ENCODE measurements at places on chromosomes 12 and 14. TPM values are rescaled to one million over a fixed set of nuclear protein-coding genes. Genes with fewer than 3 reads are reported as not detected.

Gene NYNRIN
- 7.2 TPM for total RNA-seq

Gene KRT83
- total RNA-seq: not detected

Gene NGB
- not detected for total RNA-seq

Gene SYT1
- total RNA-seq: 0.29 TPM

Gene HIP1R
- total RNA-seq: 19.4 TPM

Gene IGF1
- 0.88 TPM for total RNA-seq

Gene LYSET
- 11.5 TPM for total RNA-seq

DNA sequence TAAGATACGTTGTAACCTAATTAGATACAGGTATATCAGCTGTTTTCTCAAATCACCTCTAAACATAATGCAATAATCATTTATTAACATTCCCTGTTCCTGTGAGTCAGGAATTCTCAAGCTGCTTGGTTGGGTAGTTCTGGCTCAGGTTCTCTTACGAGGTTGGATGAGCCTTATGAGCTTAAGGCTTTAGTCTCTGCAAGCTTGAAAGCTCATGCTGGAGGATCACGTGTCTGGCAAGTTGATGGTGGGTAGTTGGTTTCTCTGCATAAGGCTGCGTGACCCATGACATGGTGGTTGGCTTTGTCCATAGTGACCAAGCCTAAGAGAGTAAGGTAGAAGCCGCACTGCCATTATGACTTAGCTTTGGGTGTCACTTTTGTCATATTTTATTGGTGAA lies 62.0 kb downstream of the PLEKHA5 start:
- DNase-seq: no peak

DNA sequence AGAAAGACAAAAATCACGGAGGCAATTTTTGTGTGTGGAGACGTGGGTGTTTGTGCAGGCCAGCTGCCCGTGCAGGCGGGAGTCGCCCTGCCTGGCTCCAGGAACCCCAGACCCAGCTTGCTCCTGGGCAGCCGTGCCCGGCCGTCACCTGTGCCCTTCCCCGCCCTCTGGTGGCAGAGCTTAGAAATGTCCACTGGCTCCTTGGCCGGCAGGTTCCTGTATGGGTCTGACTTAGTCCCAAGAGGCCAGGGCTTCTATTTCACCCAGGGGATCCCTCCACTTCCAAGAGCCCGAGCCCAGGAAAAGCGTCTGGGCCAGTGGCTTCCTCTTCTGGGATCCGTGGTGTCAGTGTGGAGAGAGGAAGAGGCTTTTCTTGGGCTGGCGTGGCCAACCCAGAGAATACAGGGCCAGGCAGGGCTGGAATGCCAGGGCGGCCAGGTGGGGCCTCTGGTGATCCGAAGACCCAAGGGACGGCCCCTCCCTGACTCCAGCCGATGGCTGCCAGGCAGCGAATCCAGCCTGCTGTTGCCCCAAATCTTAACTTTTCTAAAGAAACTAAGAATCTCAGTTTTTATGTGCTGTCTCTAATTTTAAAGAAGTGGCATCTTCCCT lies 120.9 kb downstream of the TMEM132C start:
- no peak for DNase-seq

GRCh38 chr12:45627407-45628069 lies 102.0 kb upstream of the ARID2 start:
- no peak for DNase-seq

- no peak for DNase-seq
Observed at GRCh38 chr14:70803321-70804310, 5.7 kb downstream of the MAP3K9 start.

DNA sequence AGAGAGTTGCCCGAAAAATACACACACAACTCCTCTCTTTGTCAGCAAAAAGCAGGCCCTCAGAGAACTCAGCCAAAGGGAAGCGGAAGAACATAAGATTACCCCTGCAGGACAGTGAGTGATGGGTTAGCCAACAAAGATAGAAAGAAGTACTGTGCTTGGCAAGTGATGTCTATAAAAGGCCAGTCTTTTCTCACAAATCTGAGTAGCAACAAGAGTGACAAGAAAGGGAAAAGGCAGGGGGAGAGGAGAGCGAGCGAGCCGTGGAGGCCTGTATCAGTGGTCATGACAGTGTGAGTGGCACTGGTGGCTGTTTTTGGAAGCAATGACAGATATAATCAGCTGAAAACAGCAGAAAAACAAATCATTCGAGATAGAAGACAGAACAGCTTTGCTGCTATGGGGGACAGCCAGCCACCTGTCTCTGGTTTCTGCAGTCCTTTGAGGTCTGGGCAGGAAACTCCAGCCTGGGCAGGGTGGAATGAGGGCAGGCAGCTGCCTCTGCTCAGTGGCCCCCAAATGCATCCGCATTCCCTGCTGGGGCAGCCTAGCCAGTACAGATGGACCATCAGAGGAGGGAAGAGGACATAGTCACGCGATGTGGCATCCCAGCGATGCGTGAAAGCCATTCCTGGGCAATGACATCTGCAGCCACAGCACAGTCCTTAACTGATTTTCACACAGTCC lies 74.7 kb downstream of the TRIM9 start:
- no peak for DNase-seq

DNA sequence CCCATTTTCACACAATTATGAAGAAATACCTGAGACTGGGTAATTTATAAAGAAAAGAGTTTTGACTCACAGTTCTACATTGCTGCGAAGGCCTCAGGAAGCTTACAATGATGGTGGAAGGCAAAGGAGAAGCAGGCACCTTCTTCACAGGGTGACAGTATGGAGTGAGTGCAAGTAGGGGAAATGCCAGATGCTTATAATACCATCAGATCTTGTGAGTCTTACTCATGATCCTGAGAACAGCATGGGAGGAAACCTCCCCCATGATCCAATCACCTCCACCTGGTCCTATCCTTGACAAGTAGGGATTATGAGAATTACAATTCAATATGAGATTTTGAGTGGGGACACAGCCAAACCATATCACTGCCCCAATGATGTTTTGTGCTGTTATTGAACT lies 189.3 kb upstream of the CRY1 start:
- no peak for DNase-seq

DNA sequence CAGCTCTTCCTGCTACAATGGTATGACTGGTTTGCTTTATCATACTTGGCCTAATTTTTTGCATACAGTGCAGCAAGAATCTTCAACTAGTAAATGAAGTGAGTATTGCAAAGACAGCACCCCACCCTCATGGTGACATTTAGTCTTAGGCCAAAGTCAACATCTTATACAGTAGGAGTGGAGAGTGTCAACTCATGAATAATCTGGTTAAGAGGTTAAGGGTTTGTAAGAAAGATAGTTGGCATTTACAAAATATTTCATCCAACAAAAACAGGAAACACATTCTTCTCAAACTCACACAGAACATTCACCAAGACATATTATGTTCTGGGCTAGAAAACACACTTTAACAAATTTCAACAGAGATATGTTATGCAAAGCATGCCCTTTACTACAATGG lies 2.2 kb upstream of the OAS1 start:
- DNase-seq: peak; percentile 86

DNA sequence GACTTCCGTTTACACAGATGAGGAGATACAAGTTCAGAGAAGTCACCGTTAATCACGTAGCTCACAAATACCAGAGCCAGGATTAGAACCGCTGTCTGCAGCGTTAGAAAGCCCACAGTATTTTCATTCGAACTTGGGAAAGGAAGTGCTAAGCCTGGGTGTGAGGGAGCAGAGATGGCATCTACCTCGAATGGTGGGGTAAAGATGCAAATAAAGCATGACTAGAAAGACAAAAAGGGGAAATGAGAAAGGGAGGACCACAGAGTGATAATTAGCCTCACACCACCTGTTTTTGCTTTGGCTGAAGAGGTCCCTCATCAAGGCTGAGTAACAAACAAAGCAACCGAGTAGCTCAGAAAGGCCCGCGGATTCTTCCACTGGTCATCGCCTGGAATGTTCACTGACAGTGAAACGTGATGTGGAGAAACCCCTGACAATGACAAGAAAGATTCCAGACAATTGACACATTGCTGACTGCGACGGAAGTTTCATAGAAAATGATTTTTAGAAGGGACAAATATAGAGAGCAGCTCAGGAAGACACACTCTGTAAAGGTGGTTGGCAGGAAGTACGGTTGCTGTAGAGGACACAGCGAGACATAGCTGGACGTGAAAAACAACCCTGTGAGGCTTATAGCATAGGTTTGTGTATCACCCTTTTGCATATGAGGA lies 31.5 kb upstream of the BHLHE41 start:
- DNase-seq: no peak

DNA sequence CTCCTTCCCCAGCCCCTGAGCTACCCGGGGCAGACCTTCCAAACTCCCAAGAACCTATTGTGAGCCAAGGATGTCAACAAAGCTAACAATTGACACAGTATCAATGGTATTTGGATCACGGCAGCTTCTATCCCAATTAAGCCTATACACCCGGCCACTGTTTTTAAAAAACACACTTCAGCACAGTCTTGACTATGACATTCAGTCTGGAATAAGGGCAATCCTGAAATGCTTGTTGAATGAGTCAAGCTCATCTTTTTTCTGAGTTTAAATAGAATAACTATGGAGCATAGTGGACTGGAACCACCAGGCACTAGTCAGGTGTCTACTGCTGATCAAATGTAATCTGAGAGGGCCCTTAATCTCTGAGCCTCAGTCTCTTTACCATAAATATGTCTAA lies 5.7 kb downstream of the DENND5B start:
- peak; percentile 82 for DNase-seq

DNA sequence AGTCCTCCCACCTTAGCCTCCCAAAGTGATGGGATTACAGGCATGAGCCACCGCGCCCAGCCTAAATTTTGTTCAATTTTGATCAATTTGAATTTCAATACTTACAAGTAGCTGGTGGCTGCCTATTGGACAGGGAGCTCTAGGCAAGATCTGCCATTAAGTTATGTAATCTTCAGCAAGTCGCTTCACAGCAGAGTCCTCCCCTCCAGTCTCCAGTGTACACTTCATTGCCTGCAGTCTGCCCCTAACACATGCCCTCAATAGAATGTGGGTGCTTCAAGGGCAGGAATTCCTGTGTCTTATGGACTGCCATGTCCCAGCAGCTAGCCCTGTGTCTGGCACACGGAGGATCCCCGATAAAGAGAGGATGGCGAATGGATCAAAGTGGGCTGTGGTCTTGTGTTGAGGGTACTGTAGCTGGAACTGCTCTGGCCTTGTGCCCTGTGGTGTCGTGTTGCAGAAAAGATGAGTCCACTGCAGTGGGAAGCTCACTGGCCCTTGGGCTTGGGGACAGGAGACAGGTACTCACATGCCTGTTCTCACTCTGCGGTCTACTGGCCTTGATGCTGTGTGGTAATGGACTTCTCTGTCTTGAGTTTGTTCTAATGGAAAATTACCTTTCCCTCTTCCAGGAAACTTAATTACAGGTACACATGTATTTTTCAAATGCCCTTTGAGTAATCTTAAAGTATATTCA lies 67.6 kb downstream of the TECPR2 start:
- peak; percentile 52 for DNase-seq

- no peak for DNase-seq
Observed at GRCh38 chr14:89574420-89574819, 157.4 kb upstream of the FOXN3 start.

GRCh38 chr14:88616697-88617096 lies 53.9 kb downstream of the ZC3H14 start:
- no peak for DNase-seq

GRCh38 chr14:32377046-32377646 lies 48.0 kb downstream of the AKAP6 start:
- DNase-seq: no peak

DNA sequence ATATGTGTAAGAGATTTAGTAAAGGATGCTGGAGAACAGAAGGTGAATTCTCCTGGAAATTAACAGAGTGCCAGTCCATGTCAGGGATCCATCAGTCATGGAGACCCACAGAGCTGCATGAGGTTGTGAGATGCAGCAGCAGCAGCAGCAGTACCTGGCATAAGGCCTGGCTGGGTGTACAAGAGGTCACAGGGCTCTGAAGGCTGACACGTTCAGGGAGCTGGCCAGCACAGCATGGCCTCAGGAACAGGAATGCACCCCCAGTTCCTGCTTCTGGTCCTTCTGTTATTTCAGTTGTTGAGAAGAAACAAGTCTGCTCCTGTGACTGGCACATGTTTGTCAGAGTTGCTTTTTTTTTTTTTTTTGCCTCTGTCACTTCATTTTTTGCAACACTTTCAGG lies 210.8 kb downstream of the CNTN1 start:
- no peak for DNase-seq

DNA sequence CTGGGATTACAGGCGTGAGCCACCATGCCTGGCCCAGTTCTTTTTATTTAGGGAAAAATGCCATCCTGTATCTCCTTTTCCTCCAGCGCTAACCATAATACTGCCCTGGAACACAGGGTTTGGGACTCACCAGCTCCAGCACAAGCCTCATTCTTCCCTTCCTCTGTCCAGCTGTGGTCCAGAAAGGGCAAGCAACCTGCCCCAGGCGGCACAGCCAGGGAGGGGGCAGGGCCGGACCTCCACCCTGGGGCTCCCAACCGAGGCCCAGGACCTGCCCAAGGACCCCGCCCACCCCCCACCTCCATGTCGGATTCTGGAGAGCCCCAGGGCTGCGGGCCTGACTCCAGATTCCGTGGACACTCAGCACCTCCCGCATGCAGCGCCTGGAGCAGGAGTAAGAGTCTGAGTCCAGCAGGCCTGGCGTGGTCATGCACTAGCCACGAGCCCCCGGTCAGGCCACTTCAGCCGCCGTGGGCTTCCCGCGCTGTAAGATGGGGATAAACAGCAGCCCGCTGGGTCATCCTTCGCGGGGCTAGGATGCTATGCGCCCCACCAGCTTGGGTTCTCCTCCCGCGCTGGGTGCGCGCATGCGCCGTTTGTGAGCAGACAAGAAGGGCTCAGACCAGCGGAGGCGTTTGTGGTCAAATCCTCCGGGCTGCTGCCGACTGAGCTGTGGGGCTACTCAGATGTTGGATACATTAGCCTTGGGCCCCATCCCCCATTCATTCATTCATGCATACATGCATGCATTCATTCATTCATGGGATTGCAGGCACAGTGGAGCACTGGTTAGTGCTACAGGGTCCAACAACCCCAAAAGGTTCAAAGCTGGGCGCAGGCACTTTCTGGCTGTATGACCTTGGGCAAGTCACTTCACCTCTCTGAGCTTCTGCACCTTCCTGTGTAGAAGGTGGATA lies 16.3 kb downstream of the TMEM119 start:
- DNase-seq: no peak

DNA sequence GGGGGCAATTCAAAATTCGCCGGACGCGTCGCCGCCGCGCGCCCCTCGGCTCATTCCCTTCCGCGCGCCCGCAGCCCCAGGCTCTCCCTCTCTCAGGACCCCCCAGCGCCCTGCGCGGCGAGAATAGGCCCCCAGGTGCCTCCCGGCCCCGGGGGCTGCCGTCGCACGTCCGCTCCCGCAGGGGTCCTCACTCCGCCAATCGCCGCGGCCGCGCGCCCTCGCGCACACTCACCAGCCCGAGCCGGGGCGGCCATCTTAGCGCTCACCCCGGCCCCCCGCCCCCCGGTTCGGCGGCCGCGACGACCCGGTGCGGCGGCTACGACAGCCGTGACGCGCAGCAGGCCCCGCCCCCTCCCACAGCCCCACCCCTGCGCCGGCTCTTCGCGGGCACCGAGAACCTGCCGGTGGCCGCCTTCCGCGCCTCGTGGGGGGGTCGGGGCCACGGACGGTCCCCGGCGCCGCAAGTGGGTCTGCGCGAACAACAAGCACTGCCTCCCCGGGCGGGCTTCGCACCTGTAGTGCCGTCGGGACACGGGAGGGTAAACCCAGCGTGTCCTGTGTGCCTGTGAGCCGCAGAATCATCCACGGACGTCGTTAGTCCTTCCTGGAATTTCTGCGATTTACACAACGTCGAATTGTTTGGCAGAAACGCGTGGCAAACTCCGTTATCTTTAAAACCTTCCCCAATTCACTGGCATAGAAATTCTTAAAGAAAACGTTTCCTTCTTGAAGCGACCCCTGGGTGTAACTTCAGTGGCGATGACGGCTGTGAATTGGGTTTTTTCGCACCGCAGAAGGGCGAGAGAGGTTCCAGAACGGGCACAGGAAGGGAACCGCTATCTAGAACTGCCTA lies 2.5 kb downstream of the USP44 start:
- DNase-seq: peak; percentile 58
